ENCODE measurements at places on chromosomes 3 and 15.

- H3K4me1 ChIP-seq = no peaks in the 10 kb centered on the region
- H3K4me3 ChIP-seq = no peak overlapping the region
- H3K27me3 ChIP-seq = peaks cover 10% of the 10 kb centered on the region
- H3K36me3 ChIP-seq = no peaks in the 10 kb centered on the region
These were observed 27.3 kb downstream of the WDR49 start for GRCh38 chr3:167626490-167626889.

GRCh38 chr15:61151791-61152190 is 77.3 kb downstream of the RORA start:
- peaks cover 91% of the 10 kb centered on the region for H3K27me3 ChIP-seq
- no peak for DNase-seq
- peaks cover 3% of the 10 kb centered on the region for H3K36me3 ChIP-seq

DNA sequence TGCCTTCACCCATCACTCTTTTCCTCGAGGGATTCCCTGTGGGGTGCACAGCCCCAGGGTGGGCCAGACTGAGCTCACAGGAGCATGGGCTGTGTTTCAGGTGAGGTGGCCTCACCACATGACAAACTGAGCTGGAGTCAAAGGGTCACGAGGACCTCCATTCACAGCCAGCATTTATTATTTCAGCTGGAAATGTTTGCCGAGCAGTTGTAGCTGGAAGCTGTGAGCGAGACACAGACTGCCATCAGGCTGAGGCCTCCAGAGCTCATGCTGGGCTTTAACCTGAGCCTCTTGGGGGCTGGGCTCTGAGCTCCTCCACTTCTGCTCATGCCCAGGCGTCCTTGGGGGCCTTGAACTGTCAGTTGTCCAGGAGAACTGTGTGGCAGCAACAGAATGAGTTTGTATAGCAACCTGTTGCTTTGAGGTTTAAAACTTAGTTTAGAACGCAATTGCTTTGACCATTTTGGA is 57.5 kb downstream of the FLNB start:
- H3K27me3 ChIP-seq = no peaks in the 10 kb centered on the region
- H3K4me1 ChIP-seq = no peaks in the 10 kb centered on the region
- DNase-seq = no peak

- no peak overlapping the region for H3K4me3 ChIP-seq
- H3K27me3 ChIP-seq = peaks cover 41% of the 10 kb centered on the region
- H3K27ac ChIP-seq = no peak overlapping the region
- no peak for DNase-seq
- no peaks in the 10 kb centered on the region for H3K4me1 ChIP-seq
These were observed 5.9 kb downstream of the MESP2 start for GRCh38 chr15:89781891-89782618.

DNA sequence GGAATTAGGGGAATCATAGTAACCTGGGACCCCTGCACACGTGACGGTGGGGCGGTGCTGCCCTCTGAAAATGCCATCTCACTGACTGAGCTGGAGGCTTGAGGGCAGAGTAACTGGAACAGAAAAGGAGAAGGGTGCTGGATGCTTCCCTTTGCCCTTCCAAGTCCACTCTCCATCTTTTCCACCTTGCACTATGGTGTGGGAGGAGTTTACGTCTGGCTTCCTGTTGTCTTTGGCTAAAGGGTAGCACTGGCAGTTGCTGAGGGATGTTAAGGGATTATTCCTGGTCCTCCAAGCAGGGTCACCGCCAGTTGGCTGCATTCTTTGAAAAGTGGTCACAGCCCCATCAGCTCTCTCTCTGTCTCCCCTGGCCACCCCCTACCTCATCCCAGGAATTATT is 129.4 kb upstream of the SNTN start:
- no peaks in the 10 kb centered on the region for H3K36me3 ChIP-seq
- H3K27ac ChIP-seq = no peak overlapping the region
- H3K4me3 ChIP-seq = no peak overlapping the region
- no peaks in the 10 kb centered on the region for H3K27me3 ChIP-seq
- DNase-seq = no peak

GRCh38 chr3:112781599-112781998 is 65.1 kb downstream of the CD200R1L start:
- H3K4me1 ChIP-seq = no peaks in the 10 kb centered on the region
- DNase-seq = no peak
- H3K27me3 ChIP-seq = no peaks in the 10 kb centered on the region
- no peak overlapping the region for H3K4me3 ChIP-seq

GRCh38 chr3:112127522-112128494 is 5.2 kb downstream of the GCSAM start:
- peaks cover 2% of the 10 kb centered on the region for H3K36me3 ChIP-seq
- peaks cover 20% of the 10 kb centered on the region for H3K4me1 ChIP-seq
- H3K27ac ChIP-seq = peak overlapping the region; percentile 74
- H3K4me3 ChIP-seq = peak overlapping the region; percentile 70

- no peaks in the 10 kb centered on the region for H3K4me1 ChIP-seq
- H3K27ac ChIP-seq = no peak overlapping the region
- no peaks in the 10 kb centered on the region for H3K36me3 ChIP-seq
- peaks cover 6% of the 10 kb centered on the region for H3K27me3 ChIP-seq
- no peak for DNase-seq
These were observed 221.3 kb upstream of the GAP43 start for GRCh38 chr3:115401851-115402501.

- no peaks in the 10 kb centered on the region for H3K4me1 ChIP-seq
- H3K27me3 ChIP-seq = no peaks in the 10 kb centered on the region
- no peaks in the 10 kb centered on the region for H3K36me3 ChIP-seq
- no peak for DNase-seq
- H3K27ac ChIP-seq = no peak overlapping the region
These were observed 164.6 kb downstream of the DPH6 start for GRCh38 chr15:35381328-35381727.

GRCh38 chr3:65783117-65783516 is 255.6 kb downstream of the MAGI1 start:
- H3K36me3 ChIP-seq = no peaks in the 10 kb centered on the region
- no peak for DNase-seq
- H3K4me1 ChIP-seq = no peaks in the 10 kb centered on the region
- peak overlapping the region; percentile 59 for H3K27ac ChIP-seq

GRCh38 chr3:10935846-10936631 is 56.5 kb upstream of the SLC6A1 start:
- no peak for DNase-seq
- H3K27ac ChIP-seq = no peak overlapping the region
- no peak overlapping the region for H3K4me3 ChIP-seq
- no peaks in the 10 kb centered on the region for H3K36me3 ChIP-seq
- peaks cover 64% of the 10 kb centered on the region for H3K27me3 ChIP-seq

- peaks cover 2% of the 10 kb centered on the region for H3K36me3 ChIP-seq
- no peaks in the 10 kb centered on the region for H3K27me3 ChIP-seq
- no peak overlapping the region for H3K27ac ChIP-seq
- no peak overlapping the region for H3K4me3 ChIP-seq
- peaks cover 8% of the 10 kb centered on the region for H3K4me1 ChIP-seq
These were observed 153.5 kb downstream of the FNDC3B start for GRCh38 chr3:172192830-172193415.

- H3K36me3 ChIP-seq = no peaks in the 10 kb centered on the region
- no peaks in the 10 kb centered on the region for H3K27me3 ChIP-seq
- no peaks in the 10 kb centered on the region for H3K4me1 ChIP-seq
These were observed 379.3 kb downstream of the MAGI1 start for GRCh38 chr3:65659396-65659795.

DNA sequence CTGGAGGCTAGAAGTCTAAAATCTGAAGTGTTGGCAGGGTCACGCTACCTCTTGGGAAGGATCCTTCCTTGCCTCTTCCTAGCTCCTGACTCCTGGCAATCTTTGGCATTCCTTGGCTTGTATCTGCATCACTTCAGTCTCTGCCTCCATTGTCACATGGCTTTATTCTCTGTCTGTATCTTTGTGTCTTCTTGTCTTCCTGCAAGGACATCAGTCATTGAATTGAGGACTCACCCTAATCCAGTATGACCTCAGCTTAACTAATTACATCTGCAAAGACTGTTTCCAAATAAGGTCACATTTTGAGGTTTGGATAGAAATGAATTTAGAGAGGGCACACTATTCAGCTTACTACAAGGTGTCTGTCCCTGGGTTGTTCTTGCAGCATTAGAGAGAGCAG is 31.1 kb upstream of the UTS2B start:
- no peaks in the 10 kb centered on the region for H3K4me1 ChIP-seq
- no peaks in the 10 kb centered on the region for H3K27me3 ChIP-seq
- H3K36me3 ChIP-seq = peaks cover 12% of the 10 kb centered on the region
- H3K27ac ChIP-seq = no peak overlapping the region
- no peak for DNase-seq
- no peak overlapping the region for H3K4me3 ChIP-seq

DNA sequence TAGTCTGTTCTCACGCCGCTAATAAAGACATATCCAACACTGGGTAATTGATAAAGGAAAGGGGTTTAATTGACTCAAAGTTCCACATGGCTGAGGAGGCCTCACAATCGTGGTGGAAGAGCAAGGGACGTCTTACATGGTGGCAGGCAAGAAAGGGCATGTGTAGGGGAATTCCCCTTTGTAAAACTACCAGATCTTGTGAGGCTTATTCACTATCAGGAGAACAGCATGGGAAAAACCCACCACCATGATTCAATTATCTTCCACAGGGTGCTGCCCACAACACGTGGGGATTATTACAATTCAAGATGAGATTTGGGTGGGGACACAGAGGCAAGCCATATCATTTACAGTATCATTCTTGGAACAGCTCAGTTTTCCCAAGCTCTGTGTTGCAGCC is 268.0 kb downstream of the SUCLG2 start:
- peaks cover 3% of the 10 kb centered on the region for H3K36me3 ChIP-seq
- DNase-seq = no peak

DNA sequence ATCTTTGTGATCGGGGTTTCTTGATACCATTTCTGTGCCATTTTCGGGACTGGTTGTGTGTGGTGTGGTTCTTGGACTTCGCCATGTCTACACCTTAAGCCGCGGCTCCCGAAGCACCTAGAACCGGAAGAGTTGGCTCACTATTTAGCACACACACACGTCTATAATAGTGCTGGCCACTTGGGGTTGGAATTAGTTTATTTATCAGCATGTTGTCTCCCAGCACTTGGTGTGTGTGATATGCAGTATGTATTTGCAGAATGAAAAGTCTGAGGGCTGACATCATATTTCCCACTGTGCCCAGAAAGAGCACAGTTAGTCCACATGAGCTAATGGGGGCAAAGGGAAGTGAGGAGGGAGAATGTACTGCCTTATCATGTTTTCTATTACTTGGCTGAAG is 23.6 kb downstream of the MLH1 start:
- H3K36me3 ChIP-seq = peaks cover 47% of the 10 kb centered on the region
- no peak overlapping the region for H3K27ac ChIP-seq
- H3K4me1 ChIP-seq = no peaks in the 10 kb centered on the region

- H3K4me3 ChIP-seq = no peak overlapping the region
- H3K4me1 ChIP-seq = no peaks in the 10 kb centered on the region
- no peaks in the 10 kb centered on the region for H3K27me3 ChIP-seq
- H3K36me3 ChIP-seq = no peaks in the 10 kb centered on the region
These were observed 144.7 kb downstream of the TLE3 start for GRCh38 chr15:69953051-69953450.

- DNase-seq = peak; percentile 41
- peaks cover 58% of the 10 kb centered on the region for H3K4me1 ChIP-seq
- H3K27ac ChIP-seq = peak overlapping the region; percentile 13
These were observed 74.8 kb upstream of the SEC13 start for GRCh38 chr3:10395671-10396070.

DNA sequence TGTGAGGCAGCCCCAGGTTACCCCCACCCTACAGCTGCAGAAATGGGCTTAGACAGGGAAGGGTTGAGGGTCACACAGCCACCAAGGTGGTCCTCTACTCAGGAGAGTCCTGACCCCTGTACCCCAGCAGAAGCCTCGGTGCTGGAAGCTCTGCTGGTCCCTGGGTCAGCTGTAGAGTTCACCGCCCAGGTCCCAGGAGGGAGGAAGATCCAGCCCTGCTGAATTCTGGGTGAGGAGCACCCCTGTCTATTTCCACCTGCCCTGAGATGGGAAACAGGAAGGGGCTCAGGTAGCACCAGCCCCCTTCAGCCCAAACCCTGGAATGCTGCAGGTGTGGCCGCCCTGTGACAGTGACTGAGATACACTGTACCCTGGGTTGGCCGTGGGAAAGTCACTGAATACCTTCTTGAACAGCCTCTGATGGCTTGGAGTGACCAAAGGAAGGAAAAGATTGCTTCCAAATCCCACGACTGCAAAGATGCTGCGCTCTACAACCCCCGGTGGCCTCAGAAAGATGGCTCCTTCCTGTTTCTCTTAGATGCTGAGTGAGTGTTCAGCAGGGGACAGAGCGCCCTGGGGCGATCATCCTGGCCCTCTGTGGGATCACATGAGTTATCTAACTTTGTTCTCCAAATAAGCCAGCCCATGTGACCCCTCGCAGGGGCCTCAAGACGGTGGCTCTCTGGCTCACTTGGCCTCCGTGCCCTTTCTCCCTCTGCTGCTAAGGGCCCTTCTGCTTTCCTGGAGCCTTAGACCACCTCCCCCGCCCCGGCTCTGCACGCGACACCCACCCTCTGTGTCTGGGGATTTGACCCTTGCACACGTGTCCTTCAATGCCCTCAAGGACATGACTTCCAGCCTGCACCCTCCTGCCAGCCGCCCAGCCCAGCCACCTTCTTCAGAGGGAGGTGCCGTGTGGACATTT is 141.9 kb downstream of the NSMCE3 start:
- peaks cover 3% of the 10 kb centered on the region for H3K36me3 ChIP-seq
- no peak for DNase-seq
- no peaks in the 10 kb centered on the region for H3K27me3 ChIP-seq
- no peak overlapping the region for H3K4me3 ChIP-seq

DNA sequence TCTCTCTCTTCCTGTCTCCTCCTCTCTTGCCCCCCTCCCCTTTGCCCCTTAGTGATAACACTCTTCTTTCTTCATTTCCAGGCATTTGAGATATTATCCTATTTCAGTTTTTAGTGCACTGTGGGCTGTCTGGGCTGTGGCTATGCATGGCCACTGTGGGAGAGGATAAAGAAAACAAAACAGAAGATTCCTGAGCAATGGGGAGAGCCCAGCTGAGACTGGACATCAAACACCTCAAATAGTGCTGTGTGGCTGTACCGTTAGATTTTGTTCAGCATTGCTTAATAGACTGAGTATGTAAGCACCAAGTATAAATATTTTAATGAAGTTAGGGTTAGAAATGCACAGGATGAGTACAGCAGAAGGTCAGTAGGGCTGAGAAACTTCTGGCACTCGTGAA is 7.9 kb upstream of the GBE1 start:
- H3K4me1 ChIP-seq = no peaks in the 10 kb centered on the region
- no peak overlapping the region for H3K27ac ChIP-seq
- H3K27me3 ChIP-seq = peaks cover 15% of the 10 kb centered on the region
- H3K4me3 ChIP-seq = no peak overlapping the region
- no peak for DNase-seq
- no peaks in the 10 kb centered on the region for H3K36me3 ChIP-seq

- no peak overlapping the region for H3K27ac ChIP-seq
- H3K4me1 ChIP-seq = no peaks in the 10 kb centered on the region
- no peak overlapping the region for H3K4me3 ChIP-seq
- no peak for DNase-seq
- H3K36me3 ChIP-seq = no peaks in the 10 kb centered on the region
These were observed 82.5 kb downstream of the DCLK3 start for GRCh38 chr3:36681867-36682266.

DNA sequence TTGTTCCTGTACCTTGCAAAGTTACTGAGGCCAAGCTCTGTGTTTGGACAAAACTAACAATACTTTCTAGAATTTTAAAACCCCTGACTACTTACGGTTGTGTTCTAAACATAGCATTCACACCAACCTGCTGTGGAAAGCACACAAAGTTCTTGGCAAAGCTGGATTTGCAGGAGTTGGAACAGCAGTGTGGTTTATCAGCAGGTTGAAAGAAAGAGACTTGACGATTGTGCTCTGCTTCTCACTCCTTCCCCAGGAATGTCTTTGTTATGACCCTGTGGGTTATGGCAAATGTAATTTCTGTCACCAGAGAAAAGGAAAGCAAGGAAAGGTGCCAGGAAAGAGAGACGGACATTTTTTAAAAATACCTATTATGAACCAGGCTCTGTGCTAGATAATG is 165.5 kb upstream of the TGFBR2 start:
- H3K4me1 ChIP-seq = no peaks in the 10 kb centered on the region
- H3K4me3 ChIP-seq = no peak overlapping the region
- DNase-seq = no peak

Data from effector memory CD8-positive, alpha-beta T cell (primary cell).